ENCODE measurements at places on chromosomes 7 and 10. TPM values are rescaled to one million over a fixed set of nuclear protein-coding genes. Genes with fewer than 3 reads are reported as not detected.

GRCh38 chr7:122790591-122790990 is 87.9 kb upstream of the RNF148 start:
- no peaks in the 10 kb centered on the region for H3K27me3 ChIP-seq
- H3K27ac ChIP-seq = no peak overlapping the region
- H3K36me3 ChIP-seq = no peaks in the 10 kb centered on the region
- no peaks in the 10 kb centered on the region for H3K4me1 ChIP-seq
- H3K4me3 ChIP-seq = no peak overlapping the region

The PDSS1 gene
- polyA plus RNA-seq = 2.7 TPM

The CTNNA3 gene
- polyA plus RNA-seq = not detected

The CLRN3 gene
- not detected for polyA plus RNA-seq

DNA sequence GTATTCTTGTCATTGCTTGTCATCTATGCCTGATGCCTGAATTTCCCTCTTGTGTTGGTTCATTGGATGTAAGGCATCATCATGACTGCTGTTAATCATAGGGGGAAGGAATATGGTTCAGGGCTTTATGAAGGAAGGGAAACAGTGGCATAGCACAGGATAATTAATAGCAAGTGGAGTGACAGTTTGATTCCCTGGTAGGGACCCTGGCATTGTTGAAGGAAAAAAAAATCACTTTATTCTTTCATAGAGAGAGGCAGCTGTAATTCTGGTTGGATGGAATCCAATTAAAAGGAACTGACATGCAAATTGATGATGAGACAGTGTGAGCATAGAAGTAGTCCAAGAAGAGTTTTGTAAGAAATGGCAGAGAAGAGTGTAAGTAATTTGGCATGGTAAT is 121.4 kb downstream of the AUTS2 start:
- no peaks in the 10 kb centered on the region for H3K4me1 ChIP-seq
- no peak overlapping the region for H3K27ac ChIP-seq
- H3K36me3 ChIP-seq = no peaks in the 10 kb centered on the region
- no peak overlapping the region for H3K4me3 ChIP-seq
- no peak for DNase-seq
- no peaks in the 10 kb centered on the region for H3K27me3 ChIP-seq

DNA sequence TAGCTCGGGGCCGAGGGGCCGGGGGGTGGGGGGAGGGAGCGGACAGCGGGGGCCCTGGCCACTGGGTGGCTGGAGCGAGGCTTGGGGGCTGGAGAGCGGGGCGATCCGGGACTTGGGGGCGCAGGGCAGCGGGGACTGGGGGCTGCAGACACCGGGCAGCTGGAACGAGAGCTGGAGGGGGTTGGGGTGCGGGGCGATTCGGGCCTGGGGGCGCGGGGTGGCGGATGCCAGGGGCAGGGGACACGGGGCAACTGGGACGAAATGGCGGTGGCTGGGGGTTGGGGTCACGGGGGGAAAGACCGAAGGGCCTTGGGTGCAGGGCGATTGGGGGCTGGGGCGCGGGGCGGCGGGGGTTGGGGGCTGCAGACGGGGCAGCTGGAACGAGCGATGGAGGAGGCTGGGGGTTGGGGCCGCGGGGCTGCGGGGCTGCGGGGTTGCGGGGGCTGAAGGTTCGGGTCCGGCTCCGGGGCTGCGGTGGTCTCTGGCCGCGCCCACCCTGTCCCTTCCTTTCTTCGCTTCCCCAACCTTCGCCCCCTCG is 590 bp downstream of the COL26A1 start:
- no peak overlapping the region for H3K27ac ChIP-seq
- peaks cover 5% of the 10 kb centered on the region for H3K4me1 ChIP-seq
- no peaks in the 10 kb centered on the region for H3K27me3 ChIP-seq
- H3K36me3 ChIP-seq = no peaks in the 10 kb centered on the region
- DNase-seq = no peak

GRCh38 chr10:69124563-69125268 is 738 bp downstream of the VPS26A start:
- peak overlapping the region; percentile 94 for H3K4me3 ChIP-seq
- peaks cover 46% of the 10 kb centered on the region for H3K4me1 ChIP-seq

All from immature natural killer cell (primary cell).